ENCODE measurements at places on chromosomes 12 and 14.

DNA sequence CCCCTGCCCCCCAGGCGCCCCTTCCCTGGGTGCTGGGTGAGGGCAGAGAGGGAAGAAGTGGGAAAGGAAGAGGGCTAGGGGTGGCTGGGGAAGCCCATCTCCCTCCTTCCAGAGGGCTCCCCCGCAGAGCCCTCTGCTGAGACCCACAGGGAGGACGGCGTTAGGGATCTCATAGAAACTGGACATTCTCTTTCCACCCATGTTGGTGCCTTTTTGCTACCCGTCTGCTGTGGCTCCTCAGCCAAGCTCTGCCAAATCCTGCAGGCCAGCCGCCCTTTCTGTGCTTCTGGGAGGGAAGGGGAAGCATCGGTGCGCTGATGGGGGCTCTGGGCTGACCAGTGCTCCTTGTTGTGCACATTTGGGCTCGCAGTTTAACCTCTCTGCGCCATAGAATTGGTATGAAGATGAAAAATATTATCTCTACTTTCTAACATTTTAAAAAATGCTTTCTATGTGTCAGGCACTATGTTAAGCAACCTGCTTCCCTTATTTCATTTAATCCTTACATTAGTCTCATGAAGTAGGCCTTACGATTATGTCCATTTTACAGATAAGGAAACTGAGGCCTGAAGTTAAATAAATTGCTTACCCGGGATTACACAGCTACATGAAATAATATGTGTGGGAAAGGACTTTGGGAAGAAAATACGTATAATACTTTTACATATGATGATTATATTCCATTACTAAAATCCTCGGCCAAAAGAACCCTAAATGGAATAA lies 981 bp downstream of the SLC48A1 start:
- no peak for DNase-seq

GRCh38 chr14:82720946-82721345 lies 1187.3 kb upstream of the SEL1L start:
- DNase-seq: no peak

DNA sequence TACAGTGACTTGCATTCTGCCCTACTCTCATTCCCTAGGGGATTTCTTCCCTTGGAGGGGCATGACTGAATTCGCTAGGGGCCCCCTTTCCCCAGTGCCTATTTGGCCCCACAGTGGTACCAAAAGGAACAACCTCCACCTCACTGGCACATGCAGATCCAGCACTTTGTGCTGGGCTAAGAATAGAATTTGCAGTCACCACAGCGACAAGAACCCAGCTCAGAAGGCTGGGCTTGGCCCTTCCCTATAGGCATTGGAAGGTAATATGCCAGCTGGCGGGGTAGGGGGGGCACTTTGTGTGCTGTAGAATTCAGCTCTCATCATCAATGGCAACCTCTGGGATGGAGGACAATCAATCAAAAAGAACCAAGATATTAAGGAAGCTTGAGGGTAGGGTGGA lies 13.9 kb downstream of the BAZ2A start:
- DNase-seq: no peak

DNA sequence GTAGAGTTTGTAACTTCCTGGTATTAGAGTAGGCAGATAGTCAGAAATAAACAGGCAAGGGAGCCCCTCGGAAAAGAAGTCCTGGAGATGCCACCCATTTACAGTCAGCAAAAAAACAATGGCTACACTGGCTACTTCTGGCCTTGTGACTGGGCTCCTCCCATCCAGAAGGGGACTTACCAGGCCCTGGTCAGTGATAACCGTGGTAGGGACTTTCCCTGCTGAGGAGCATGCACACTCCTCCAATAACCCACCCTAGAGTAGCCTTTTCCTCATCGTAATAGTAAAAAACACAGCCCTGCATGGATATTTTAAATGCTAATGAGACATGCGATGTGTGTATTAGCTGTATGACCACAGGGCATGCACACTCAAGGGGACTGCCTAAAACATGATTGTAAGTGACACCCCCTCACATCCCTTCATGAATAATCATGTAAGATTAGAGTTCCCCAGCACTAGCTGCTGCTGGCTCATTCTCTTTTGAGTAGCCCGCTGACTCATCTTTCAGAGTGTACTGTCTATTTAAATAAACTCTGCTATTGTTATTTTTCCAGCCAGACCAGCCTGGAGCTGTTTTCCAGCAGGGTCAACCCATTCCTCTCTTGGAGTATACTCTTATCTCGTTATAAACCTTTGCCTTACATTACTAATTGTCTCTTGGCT lies 413.8 kb upstream of the TMTC1 start:
- no peak for DNase-seq

DNA sequence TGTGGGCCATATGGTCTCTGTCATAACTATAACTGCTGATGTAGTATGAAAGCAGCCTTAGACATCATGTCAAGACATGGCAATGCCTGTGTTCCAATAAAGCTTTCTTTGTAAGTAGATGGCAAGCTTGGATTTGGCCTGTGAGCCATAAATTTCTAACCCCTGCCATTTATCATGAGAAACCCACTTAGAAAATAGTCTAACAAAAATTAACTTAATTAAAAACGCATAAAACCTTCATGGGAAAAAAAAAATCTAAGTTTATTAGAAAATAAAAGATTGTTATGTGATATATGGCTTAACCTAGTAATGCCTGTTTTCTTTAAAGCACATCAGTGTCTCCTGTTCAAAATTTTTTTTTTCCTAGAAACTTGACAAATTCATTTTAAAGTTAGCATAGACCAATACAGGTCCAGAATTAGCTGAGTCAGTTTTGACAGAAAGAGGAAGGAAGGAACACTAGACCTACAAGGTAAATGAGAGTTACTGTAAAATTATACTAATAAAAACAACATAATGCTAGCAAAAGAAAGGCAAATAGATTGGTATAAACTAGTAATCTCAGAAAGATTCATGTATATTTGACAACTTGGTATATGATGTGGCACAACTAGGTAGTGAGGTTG lies 68.2 kb downstream of the USP15 start:
- DNase-seq: no peak

DNA sequence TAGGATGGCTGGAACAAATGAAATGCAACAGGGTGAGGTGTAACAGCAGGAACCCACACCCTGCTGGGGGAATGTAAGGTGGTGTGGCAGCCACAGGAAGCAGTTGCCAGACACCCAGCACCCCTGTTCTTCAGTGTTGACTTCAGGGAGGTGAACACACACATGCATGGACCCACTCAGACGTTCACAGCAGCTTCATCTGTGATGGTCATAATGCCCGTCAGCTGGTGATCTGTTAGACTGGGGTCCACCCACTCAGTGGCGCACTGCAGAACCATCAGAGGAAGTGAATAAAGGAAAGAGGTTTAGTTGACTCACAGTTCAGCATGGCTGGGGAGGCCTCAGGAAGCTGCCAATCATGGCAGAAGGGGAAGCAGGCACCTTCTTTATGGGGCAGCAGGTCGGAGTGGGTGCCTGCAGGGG lies 22.7 kb upstream of the TEX22 start:
- DNase-seq: peak; percentile 51

- DNase-seq: no peak
These were observed 7.7 kb downstream of the FZD10 start for GRCh38 chr12:130169924-130170323.

GRCh38 chr14:53367644-53368026 lies 214.5 kb upstream of the DDHD1 start:
- DNase-seq: no peak

GRCh38 chr12:104059963-104060362 lies 4.4 kb upstream of the HCFC2 start:
- no peak for DNase-seq

DNA sequence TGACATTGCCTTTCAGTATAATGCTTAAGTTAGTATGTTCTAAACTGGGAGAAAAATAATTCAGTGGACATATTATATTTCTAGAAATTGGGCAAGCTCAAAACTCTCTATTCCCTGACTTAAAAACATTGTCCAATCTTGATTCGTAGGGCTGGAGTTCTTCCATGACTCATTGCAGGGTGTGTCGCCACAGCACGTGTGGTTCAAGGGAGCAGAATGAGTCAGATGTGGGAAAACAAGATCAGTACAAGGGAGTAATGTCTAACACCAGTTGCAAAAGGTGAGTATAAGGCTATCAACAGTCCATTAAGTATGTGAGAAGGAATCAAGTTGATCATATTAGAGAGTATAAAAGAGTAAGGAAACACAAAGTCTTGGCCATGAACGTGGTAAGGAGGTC lies 887.0 kb downstream of the TMTC2 start:
- no peak for DNase-seq

DNA sequence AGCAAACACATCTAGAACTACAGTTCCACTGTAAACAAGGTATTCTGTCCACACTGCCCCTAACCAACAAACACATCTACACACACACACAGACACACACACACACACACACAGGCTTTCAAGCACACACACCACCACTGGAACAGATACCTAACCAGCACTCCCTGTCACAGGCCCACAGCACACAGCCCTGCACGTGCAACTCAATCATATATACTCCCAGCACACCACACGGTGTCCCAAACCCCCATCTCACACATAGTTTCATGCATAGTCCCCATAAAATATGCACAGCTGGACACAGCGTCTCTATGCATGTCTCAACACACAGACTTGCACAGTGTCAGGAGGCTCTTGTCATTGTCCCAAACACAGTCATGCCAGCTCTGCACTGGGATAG lies 27.6 kb downstream of the KRT8 start:
- no peak for DNase-seq

- DNase-seq: no peak
These were observed 103.7 kb downstream of the ERGIC2 start for GRCh38 chr12:29277231-29277630.

DNA sequence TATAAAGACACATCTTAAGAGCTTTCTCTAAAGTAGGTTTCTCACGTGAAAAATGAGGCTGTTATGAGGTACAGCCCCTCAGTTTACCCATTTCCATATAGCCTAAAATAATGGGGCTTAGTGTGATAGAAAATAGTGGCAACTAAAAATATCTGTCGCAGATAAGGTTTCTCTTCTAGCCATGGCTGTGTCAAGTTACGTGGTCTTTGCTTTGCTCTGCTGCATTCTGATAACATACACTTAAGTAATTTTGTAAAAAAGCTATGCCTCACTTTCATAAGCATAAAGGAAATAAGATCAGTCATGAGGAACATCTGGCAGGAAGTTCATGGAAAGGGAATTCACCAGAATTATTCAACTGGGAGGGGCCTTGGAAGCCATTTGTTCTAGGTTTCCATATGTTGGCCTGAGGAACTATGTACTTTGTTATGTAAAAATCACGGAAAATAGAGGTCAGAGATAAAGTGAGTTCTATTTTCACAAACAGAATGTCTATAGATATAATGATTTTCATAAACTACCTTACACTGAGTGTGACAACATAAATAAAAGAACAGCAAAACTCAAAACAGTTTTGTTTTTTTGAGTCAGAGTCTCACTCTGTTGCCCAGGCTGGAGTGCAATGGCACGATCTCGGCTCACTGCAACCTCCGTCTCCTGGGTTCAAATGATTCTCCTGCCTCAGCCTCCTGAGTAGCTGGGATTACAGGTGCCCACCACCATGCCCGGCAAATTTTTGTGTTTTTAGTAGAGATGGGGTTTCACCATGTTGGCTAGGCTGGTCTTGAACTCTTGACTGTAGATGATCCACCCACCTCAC lies 195.6 kb upstream of the KRR1 start:
- DNase-seq: no peak

- DNase-seq: no peak
These were observed 25.0 kb downstream of the NTF3 start for GRCh38 chr12:5456906-5457305.

DNA sequence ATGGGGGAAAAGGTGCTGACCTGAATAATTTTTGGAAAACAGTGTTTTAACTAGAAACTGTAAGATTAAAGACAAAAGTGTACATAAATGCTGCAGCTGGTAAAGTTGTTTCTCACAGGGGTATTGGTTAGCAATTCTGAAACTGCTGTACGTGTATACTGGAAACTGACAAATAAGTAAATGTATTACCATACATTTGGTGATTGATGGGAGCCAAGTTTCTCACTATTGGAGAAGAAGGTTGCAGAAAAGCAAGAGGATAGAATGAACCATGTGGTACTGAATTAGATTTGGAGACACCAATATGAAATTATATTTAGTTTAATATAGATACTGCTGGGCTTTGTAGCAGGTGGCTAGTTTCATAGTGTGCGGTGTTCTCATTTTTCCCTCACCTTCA lies 19.6 kb upstream of the FBXO33 start:
- no peak for DNase-seq

- DNase-seq: no peak
These were observed 754 bp downstream of the KRT18 start for GRCh38 chr12:52949413-52950331.

DNA sequence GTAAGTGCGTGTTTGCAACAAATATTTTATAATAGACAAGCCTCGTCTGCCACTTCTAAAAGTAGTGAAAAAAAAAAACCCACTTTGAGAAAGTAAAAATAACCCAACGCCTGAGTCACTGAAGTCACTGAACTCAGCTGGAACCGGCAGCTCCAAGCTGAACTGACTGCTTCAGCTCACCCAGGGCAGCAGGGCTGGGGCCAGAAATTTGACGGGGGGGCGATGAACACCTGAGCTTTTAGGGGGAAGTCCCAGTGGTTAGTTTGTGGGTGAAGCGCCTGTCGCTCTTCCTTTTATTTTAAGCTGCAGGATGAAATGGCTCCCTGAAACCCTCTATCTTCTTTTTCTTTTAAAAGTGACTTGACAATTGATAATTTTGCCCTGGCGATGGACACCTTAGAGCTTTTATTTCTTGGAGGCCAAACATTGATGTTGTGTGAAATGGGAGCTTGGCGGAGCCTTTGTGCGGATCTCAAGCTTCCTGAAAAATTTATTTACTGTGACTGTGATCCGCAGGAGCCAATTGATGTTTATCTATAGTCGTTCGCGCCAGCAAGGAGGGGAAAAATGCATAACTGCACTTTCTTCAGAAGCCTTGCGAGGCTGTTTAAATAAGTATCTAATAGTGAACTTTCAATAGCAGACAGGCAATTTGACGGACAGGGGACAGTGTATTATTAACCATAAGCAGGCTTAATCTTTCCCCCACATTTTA lies 173.2 kb upstream of the MYL2 start:
- no peak for DNase-seq

DNA sequence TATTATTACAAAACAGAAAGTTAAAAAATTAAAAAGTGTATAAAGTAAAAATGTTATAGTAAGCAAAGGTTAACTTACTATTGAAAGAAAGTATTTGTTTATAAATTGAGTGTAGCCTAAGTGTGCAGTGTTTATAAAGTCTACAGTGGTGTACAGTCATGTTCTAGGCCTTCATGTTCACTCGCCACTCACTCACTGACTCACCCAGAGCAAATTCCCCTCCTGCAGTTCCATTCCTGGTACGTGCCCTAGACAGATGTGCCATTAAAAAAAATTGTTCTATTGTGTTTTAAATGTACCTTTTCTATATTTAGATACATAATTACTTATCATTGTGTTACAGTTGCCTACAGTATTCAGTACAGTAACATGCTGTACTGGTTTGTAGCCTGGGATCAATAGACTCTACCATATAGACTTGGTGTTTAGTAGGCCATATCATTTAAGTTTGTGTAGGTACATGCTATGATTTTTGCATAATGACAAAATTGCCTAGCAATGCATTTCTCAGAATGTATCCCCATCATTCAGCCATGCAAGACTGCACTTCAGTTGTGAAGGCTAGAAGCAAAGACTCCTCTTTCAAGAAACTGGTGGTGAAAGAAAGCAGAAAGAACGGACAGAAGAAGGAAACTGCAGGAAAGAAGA lies 100.6 kb downstream of the DACT1 start:
- no peak for DNase-seq

All from activated naive CD8-positive, alpha-beta T cell treated with anti-CD3 and anti-CD28 coated beads, Interleukin-2, amount 10 ng/mL, durations not matched to agents 7 days and 5 days (primary cell).